ENCODE measurements at places on chromosomes 2 and 18. TPM values are rescaled to one million over a fixed set of nuclear protein-coding genes. Genes with fewer than 3 reads are reported as not detected.

ANKRD30BL gene
- total RNA-seq, result not detected

DNA sequence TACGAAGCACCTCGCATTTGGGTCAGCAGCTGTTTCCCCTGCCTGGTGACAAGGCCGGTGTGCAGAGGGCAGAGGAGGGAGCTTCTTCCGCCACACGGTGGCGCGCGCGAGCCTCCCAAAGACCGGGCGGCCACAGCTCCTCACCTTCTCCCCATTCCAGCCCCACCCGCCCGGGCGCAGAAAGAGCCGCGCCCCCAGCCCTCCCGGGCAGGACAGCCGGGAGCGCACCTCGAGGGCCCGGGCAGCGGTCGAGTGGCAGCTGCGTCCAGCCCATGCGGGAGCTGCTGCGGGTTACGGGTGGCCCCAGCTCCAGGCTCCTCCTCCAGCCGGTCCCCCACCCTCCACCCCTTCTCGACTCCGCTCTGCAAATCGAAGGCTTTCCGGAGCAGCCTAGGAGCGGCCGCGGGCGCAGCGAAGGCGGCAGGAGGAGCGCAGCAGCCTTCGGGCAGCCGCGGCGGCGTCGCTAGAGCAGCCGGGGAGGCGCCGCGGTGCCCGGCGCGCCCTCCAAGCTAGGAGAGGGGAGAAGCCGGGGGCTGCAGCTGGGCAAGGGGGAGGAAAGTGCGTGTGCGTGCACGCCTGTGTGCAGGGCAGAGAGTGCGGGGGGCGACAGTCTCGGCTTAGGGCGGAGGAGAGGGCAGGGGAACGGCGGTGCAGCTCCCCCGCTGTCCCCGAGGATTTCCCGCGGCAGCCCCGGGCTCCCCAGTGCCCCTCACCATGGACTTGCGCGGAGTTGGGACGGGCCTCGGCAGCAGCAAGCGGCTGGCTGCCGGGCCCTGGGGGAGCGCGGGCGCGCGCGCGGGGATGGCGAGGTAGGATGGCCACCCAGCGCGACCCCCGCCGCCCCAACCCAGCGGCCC, at the start of gene CCDC85A:
Gene CCDC85A (plus strand): TSS at position 348 of the 857 bp plus-strand sequence. CDS start 635 bp downstream, outside the sequence.
- DNase-seq, result peak; percentile 87

DNA sequence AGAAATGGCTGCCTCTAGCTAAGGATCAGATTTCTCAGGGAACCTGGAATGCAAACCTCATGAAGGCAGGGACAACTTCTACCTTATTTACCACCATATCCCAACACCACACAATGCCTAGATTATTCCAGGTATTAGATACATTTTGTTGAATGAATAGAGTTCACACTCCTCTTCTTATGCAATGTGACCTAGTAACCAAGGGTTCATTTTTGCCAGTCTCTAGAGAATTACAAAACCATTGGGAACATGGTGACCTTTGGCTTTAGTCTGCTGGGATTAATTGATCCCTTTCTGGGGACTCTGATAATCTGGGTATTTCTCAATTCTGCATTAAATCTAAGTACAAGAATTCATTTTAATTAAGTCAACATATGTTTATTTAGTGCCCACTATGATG, 35.2 kb upstream of the SERTAD2 start:
- no peak for DNase-seq

MEP1B gene
- total RNA-seq, result 11.3 TPM

GRCh38 chr2:127155947-127156346, 49.0 kb upstream of the BIN1 start:
- DNase-seq, result no peak

ASTL gene
- total RNA-seq, result 0.45 TPM

DNA sequence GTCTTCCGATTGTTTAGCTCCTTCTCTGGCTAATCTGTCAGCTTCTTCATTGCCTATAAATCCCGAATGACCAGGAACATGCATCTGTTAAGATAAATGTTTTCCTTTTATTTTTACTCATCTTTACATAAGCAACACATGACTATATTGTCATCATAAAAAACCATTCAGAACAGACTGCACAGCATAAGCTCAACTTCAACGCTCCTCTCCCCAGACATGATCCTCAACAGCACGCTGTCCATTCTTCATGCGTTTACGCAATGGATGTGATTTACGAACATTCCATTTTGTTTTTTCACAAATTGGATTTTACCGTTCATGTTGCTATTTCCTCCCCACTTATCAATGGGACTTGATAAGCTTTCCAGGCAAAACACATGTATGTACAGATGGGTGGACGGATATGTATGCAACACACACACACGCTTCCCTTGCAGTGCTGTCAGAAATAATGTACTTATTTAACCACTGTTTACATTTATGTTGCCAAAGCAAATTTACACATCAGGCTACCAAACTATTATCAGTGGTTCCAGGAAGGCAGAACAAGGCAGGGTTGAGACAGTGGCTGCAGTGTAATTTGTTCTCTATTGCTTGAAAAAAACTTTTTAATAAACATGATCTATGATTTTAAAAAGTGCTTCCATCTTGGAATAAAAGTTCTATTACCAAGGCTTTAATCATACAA, 12.2 kb downstream of the RNASEH1 start:
- no peak for DNase-seq

DNA sequence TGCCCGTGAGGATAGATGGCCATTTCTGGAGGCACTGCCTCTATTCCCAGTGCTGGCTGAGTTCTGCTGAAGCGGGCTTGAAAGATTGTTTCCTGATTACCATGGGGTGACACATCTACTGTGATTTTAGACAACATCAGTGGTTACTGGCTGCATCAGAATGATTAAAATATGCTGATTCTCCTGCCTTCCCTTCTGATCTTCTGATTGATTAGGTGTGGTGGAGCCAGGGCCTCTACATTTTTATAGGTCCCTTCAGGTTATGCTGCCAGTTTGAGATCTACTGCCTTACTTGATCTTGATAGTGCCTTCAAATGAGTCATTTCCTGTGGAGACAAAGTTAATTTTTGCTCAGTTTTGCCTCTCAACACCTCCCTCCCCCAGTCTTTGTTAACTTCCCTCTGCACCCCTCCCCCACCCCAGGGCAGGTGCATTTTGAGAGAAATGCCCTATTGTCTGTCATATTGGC, 31.6 kb upstream of the SNORC start:
- peak; percentile 69 for DNase-seq

DNA sequence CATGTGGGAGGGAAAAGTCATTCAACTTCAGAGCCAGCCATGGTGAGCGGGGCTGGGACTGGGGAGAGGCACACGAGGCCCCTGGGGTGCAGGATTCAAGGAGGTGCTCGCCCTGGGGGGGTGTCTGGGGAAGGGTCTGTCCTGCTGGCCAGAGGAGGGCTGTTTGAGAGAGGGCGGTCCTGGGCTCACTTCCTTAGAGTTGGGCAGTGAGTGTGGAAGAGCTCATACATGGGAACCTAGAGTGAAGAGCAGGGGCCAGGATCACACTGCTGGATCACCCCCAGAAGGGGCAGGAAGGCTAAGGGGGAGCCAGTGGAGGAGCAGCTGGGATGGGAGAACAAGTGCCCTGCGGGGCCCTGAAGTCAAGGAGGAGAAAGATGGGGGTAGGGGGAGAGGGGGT, 6.5 kb downstream of the SH3BP4 start:
- DNase-seq, result no peak

DNA sequence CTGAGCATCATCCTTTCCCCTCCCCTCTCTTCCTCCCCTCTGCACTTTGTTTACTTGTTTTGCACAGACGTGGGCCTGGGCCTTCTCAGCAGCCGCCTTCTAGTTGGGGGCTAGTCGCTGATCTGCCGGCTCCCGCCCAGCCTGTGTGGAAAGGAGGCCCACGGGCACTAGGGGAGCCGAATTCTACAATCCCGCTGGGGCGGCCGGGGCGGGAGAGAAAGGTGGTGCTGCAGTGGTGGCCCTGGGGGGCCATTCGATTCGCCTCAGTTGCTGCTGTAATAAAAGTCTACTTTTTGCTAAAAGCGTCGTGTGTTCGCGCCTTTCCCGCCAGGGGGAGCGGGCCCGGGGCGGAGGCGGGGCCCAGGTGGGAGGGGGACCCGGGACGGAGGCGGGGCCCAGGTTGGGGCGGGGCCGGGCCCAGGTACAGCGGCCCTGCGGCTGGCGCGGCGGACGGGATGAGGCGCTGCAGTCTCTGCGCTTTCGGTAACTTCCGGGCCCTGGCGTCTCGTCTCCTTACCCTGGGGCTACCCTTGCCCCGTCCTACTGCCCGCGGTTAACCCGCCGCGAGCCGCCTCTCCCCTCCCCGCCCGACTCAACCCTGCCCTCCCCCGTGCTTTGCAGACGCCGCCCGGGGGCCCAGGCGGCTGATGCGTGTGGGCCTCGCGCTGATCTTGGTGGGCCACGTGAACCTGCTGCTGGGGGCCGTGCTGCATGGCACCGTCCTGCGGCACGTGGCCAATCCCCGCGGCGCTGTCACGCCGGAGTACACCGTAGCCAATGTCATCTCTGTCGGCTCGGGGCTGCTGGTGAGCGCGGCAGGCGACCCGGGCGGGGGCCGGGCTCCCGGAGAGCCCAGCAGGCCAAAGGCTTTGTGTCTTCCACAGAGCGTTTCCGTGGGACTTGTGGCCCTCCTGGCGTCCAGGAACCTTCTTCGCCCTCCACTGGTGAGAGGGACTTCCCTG, at the start of gene KRTCAP3:
Gene KRTCAP3 (plus strand): TSS at position 424 of the 962 bp plus-strand sequence. CDS start 32 bp downstream, at position 456.
- DNase-seq, result peak; percentile 75

DNA sequence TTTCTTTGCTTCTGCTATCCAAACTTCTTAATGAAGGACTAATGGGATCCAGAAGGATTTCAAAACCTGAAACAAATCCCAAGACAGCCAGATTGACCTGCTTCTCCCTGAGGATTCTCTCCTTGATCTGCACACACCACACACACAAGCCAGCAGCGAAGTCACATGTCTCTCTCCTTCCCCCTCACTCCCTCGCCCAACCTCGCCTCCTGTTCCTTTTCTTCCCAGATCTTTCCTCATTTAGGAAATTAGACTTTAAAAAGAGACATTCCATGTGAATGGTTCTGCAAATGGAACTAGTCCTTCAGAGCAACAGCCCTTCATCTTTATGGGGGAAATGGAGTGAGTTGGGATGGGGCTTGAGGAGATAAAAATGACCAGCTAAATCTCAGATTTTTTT, 639.1 kb upstream of the SETBP1 start:
- DNase-seq, result no peak

DNA sequence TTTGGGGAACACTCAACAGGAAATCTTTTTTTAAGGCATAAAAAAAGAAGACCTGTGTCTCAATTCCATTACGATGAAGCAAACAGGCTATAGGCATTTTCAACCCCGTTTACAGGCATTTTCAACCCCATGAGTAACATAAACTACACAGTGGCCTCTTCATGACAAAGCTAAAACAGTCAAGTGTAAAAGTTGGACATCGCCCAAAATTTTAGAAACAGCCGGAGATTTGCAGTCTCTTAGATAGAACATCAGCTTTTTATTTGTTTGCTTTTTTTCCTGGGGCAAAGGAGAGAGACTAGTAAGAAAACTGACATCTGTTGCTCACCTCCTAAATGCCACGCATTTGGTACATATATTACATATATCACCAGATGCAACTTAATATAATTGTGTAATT, 173.7 kb downstream of the CMPK2 start:
- DNase-seq, result no peak

Data from left colon (tissue), 2 donors.